ENCODE measurements at places on chromosomes 7 and 10.

DNA sequence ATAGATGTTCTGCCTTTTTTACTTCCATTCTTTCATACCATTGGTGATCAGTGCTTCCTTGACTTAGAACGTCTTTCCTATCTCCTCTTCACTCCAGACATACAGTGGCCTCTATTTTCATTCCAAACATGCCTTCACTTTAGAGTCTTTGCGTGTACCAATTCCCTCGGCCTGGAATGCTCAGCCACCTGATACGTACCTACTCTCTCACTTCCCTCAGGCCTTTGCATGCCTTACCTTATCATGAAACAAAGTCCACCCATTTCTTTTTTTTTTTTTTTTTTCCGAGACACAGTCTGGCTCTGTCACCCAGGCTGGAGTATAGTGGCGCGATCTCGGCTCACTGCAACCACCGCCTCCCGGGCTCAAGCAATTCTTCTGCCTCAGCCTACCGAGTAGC lies 2.2 kb upstream of the CCNJ start:
- DNase-seq = no peak

- no peak for DNase-seq
Measured at GRCh38 chr7:158325530-158326381, 261.9 kb downstream of the PTPRN2 start.

DNA sequence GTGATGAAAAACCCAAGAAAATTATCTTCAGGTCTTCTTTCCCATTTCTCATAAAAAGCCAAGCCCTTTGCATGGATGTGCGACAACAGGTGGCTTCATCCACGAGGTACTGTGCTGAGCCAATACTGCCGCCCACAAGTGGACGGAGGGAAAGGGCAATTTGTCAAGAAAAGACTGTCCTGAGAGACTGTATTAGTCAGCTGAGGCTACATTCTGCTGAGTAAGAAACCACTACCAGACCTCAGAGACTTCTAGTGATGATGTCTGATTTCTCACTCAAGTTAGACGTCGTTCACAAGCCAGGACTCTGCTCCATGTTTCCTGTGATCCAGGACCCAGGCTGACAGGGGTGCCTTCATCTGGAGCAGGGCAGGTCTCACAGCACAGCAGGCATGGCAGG lies 171.5 kb upstream of the CDCA7L start:
- DNase-seq = no peak

DNA sequence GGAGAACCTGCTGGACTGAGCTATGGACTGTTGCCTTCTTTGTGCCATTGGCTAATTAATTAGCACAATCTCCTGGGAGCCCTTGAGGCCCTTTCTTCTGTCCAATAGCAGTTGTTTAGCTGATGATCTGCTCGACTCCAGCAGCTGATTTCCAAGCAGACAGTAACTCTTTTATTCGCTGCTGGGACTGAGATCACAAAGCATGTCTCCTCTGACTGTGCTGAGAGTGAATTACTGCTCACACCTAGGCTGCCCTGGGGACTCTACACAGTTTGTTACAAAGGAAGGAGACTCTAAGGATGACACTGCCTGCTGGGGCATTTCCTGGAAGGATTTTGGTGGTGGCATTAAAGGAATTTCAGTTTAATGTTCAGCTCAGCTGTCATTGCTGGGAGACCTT lies 31.4 kb downstream of the CASP7 start:
- DNase-seq = no peak

GRCh38 chr7:542131-542712 lies 22.6 kb upstream of the PDGFA start:
- no peak for DNase-seq

DNA sequence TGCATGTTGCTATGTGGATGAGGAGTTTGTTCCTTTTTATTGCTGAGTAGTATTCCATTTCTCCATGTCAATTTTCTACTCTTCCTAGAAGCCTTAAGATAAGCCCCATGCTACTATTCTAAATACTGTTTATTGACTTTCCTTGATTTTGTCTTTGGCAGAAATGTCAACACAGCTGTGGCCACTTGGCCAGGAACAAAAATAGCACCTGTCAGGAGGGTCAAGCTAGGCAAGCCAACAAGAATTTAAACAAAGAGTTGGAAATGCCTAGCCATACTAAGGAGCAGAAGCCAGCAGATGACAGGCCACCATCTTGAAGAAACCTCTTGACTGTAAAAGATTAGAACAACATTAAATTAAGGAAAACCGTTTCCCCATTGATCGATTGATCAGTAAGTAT lies 34.7 kb downstream of the JAZF1 start:
- no peak for DNase-seq

GRCh38 chr10:6114805-6115341 lies 26.0 kb downstream of the RBM17 start:
- no peak for DNase-seq

All from GM19239 (cell line).